ENCODE measurements at places on chromosomes 2 and 18. TPM values are rescaled to one million over a fixed set of nuclear protein-coding genes. Genes with fewer than 3 reads are reported as not detected.

The IL36G gene
- total RNA-seq: not detected

The MEX3C gene
- 79.4 TPM for total RNA-seq

The TDRD15 gene
- under 0.01 TPM for total RNA-seq

The ZCCHC2 gene
- 15.5 TPM for total RNA-seq

The EVA1A gene
- not detected for total RNA-seq

The LBX2 gene
- total RNA-seq: not detected

The MYOM1 gene
- total RNA-seq: 10.4 TPM

The GPR17 gene
- 28.6 TPM for total RNA-seq

The EIF4E2 gene
- 49.6 TPM for total RNA-seq

The SATB2 gene
- 20.8 TPM for total RNA-seq

The ZNF407 gene
- 27.2 TPM for total RNA-seq

The CRYBA2 gene
- not detected for total RNA-seq

The LYG1 gene
- total RNA-seq: 0.46 TPM

The CTAGE1 gene
- total RNA-seq: not detected

The KCMF1 gene
- 42.0 TPM for total RNA-seq

The ABCB6 gene
- 30.0 TPM for total RNA-seq

The CRIM1 gene
- 62.7 TPM for total RNA-seq

The OTOS gene
- not detected for total RNA-seq

The LIMS4 gene
- not detected for total RNA-seq

The HRH4 gene
- 0.23 TPM for total RNA-seq

The TMEM178A gene
- 24.2 TPM for total RNA-seq

The GEN1 gene
- total RNA-seq: 9.0 TPM

The PKDCC gene
- total RNA-seq: 13.4 TPM

The ARHGAP28 gene
- 10.1 TPM for total RNA-seq

Measured in diencephalon (tissue), 1 donor.